Gastrocnemius medialis (tissue), 4 donors: ENCODE measurements at places on chromosomes 3 and 15. TPM values are rescaled to one million over a fixed set of nuclear protein-coding genes. Genes with fewer than 3 reads are reported as not detected.

DNA sequence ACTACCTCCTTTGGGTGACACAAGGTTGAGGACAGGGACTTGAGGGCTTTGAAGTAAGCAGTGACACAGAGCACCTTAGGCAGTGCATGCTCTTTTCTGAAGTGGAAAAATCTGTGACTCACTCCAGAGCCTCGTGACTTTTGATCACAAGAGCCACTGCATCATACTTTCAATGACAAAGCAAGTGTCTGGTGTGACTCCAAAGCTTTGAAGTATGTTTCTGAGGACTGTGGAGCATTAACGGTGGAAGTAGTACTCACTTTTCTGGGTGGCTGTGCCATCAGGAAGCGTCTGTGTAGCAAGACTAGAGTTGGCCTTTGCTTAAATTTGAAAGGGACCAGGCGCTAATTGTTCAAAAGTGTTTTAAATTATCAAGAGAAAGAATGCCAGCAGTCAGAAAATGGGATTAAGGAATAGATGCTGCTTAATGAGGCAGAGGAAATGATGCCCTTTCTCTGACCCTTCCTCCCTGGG, 210.7 kb upstream of the TRIM42 start:
- H3K27ac ChIP-seq = no peak overlapping the region
- H3K36me3 ChIP-seq = no peaks in the 10 kb centered on the region
- no peaks in the 10 kb centered on the region for H3K4me1 ChIP-seq
- no peaks in the 10 kb centered on the region for H3K27me3 ChIP-seq
- no peak overlapping the region for H3K4me3 ChIP-seq

DNA sequence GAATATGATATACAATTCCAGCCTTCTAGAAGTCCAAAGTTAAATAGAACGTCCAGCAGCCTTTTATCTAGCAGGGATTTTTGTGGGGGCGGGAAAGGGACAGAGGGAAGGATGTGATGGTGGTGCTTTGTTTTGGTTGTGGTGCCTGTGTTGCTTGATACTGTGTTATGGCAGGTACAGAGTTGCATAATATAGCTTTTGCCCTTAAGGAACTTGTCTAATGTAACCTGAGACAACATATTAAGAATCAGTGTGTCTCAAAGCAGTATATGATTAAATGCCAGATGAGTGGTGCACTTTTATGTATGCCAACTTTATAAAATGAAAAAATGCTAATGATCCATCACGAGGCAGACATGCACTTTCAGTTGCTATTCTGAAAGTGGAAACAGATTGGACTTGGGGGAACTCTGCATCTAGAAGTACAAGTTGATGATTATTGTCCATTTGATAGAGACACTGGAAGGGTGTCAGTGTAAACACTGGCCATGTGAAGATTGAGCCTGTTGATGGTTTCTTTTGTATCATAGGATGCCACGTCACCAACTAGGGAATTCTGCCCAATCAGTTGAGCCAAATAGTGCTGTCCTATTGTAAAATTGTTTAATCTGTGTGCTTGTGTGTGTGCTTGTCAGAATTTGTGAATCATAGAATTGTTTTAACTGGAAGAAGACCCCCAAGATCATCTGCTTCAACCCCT, 23.0 kb downstream of the NEO1 start:
- H3K4me3 ChIP-seq = no peak overlapping the region
- H3K27ac ChIP-seq = peak overlapping the region; percentile 32
- DNase-seq = no peak
- H3K36me3 ChIP-seq = no peaks in the 10 kb centered on the region

GRCh38 chr3:8657804-8658305, 13.3 kb upstream of the SSUH2 start:
- H3K4me3 ChIP-seq = no peak overlapping the region
- peak overlapping the region; percentile 66 for H3K27ac ChIP-seq
- H3K36me3 ChIP-seq = no peaks in the 10 kb centered on the region
- DNase-seq = no peak
- H3K27me3 ChIP-seq = no peaks in the 10 kb centered on the region
- peaks cover 21% of the 10 kb centered on the region for H3K4me1 ChIP-seq

DNA sequence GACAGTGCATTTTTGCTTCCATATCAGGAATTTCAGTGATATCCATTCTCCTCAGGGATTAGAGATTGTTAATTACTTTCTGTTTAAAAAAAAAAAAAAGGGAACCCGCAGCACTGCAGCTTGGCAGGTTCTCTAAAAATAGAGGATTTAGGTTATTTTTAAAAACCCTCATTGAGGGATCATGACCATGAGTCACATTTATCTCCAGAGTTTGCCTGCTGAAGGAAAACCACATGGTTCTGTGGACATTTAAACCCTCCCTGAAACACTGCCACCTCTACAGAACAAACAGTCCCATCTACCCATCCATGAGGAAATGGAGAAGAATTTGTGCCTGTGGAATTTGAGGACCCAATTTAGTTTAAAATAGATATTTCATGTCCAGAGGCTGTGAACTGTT, 66.2 kb upstream of the UBE2E1 start:
- H3K27ac ChIP-seq = peak overlapping the region; percentile 32
- H3K4me1 ChIP-seq = no peaks in the 10 kb centered on the region
- DNase-seq = peak; percentile 69
- no peaks in the 10 kb centered on the region for H3K27me3 ChIP-seq

DNA sequence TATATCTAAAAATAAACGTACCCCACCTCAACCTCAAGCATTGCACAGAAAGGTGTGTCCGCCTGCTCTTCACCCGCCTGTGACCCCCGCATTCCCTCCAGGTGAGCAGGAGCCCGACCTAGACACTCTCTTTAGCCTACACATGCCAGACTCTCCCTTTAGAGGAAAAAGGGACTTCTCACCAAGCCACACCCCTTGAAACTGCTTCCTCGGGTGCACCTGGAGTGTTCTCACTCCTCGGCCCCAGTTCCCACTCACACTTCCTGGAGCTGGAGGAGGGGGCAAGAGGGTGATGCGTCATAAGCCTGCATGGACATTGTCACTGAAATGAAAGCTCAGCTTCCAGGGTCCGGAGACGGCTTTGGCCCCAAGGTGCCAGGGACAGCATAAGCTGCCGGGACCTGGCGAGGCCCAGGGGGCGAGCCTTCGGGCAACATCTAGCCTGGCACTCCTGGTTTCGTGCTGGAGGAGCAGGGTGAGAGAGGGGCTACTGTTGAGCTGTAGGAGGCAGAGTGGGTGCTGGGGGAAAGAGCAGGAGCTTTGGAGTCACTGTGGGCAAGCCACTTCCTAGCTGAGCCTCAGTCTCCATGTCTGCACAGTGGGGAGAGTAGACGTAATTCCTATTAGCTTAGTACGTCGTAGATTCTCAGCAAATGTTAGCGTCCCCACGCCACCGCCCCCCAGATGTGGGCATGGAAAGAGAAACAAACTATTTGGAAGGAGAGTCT, 9.8 kb upstream of the MUC4 start:
- no peaks in the 10 kb centered on the region for H3K27me3 ChIP-seq
- H3K4me3 ChIP-seq = no peak overlapping the region
- no peaks in the 10 kb centered on the region for H3K4me1 ChIP-seq
- H3K36me3 ChIP-seq = no peaks in the 10 kb centered on the region

GRCh38 chr15:24899367-24899766, 55.4 kb upstream of the SNRPN start:
- no peak for DNase-seq
- no peaks in the 10 kb centered on the region for H3K4me1 ChIP-seq
- H3K36me3 ChIP-seq = no peaks in the 10 kb centered on the region
- no peaks in the 10 kb centered on the region for H3K27me3 ChIP-seq

DNA sequence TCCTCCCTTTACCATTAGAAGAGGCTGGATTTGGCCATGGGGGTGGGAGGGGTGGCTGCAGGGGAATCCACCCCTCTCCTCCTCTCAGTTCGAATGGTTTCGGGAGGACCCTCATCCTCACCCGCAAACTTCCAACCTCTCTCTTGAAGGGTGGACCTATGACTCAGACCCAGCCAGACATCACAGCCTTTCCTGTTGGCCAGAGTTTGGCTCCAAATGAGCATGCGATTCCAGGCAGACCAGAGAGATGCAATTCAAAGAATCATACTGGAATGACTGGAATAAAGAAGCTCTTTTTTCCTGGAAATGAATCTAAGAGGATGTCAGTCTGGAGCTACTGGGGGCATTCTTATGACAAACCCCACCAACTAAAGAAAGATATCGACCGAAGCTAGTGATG, 516.7 kb upstream of the MDFIC2 start:
- DNase-seq = no peak
- no peaks in the 10 kb centered on the region for H3K27me3 ChIP-seq
- no peak overlapping the region for H3K27ac ChIP-seq
- H3K36me3 ChIP-seq = no peaks in the 10 kb centered on the region

DNA sequence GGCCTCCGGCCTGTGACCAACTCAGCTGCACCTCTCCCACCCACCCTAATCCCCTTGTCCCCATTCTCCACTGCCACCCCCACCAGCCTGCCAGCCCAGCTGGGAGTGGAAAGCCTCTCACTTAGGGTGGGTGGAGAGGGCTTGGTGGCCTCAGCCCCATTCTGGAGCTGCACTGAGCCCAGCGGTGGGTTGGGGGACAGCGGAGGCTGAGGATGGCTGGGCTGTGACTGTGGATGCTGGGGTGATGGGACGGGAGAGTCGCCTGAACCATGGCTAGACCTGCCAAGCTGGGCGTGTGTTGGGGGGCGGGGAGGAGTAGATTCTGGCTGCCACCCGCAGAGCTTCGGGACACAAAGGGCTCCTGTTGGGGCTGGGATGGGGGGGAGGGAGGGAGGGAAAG, 1.8 kb downstream of the CLCN2 start:
- H3K4me1 ChIP-seq = peaks cover 23% of the 10 kb centered on the region
- H3K4me3 ChIP-seq = no peak overlapping the region
- no peak for DNase-seq
- no peaks in the 10 kb centered on the region for H3K27me3 ChIP-seq

GRCh38 chr15:34609102-34610057, 25.9 kb upstream of the GOLGA8B start:
- no peak overlapping the region for H3K27ac ChIP-seq
- H3K4me3 ChIP-seq = no peak overlapping the region
- no peaks in the 10 kb centered on the region for H3K4me1 ChIP-seq
- no peak for DNase-seq
- H3K36me3 ChIP-seq = no peaks in the 10 kb centered on the region
- H3K27me3 ChIP-seq = no peaks in the 10 kb centered on the region

- H3K4me1 ChIP-seq = peaks cover 33% of the 10 kb centered on the region
- H3K27me3 ChIP-seq = no peaks in the 10 kb centered on the region
- no peaks in the 10 kb centered on the region for H3K36me3 ChIP-seq
These were observed 46.4 kb upstream of the MBNL1 start for GRCh38 chr3:152222327-152222726.

DNA sequence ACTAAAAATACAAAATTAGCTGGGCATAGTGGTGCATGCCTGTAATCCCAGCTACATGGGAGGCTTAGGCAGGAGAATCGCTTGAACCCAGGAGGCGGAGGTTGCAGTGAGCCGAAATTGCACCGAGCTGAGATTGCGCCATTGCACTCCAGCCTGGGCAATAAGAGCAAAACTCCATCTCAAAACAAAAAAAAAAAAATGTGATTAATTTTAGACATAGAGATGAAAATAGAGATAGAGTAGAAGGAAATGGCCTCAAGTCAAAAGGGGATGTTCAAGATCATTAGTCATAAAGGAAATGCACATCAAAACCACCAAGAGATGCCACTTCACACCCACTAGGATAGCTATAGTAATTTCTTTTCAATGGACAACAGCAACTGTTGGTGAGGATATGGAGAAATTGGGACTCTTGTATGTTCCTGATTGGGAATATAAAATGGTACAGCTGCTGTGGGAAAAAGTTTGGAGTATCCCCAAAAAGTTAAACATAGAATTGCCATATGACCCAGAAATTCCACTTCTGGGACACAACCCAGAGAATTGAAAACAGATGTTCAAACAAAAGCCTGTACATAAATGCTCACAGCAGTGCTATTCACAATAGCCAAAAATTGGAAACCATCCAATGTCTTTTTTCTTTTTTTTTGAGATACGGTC, 55.4 kb downstream of the ABHD2 start:
- no peaks in the 10 kb centered on the region for H3K36me3 ChIP-seq
- H3K4me1 ChIP-seq = peaks cover 54% of the 10 kb centered on the region
- no peaks in the 10 kb centered on the region for H3K27me3 ChIP-seq
- no peak overlapping the region for H3K4me3 ChIP-seq

GRCh38 chr15:36584511-36584910, 5.1 kb downstream of the CDIN1 start:
- no peaks in the 10 kb centered on the region for H3K27me3 ChIP-seq
- H3K27ac ChIP-seq = no peak overlapping the region
- DNase-seq = no peak
- no peaks in the 10 kb centered on the region for H3K36me3 ChIP-seq
- no peak overlapping the region for H3K4me3 ChIP-seq

GRCh38 chr3:161153480-161153879, 48.3 kb upstream of the B3GALNT1 start:
- H3K36me3 ChIP-seq = no peaks in the 10 kb centered on the region
- no peak overlapping the region for H3K27ac ChIP-seq
- H3K27me3 ChIP-seq = no peaks in the 10 kb centered on the region
- H3K4me1 ChIP-seq = no peaks in the 10 kb centered on the region
- no peak for DNase-seq

- H3K27me3 ChIP-seq = no peaks in the 10 kb centered on the region
- H3K36me3 ChIP-seq = no peaks in the 10 kb centered on the region
- no peak overlapping the region for H3K27ac ChIP-seq
- H3K4me3 ChIP-seq = no peak overlapping the region
- DNase-seq = no peak
These were observed 118.1 kb downstream of the APBA2 start for GRCh38 chr15:29003840-29004233.

DNA sequence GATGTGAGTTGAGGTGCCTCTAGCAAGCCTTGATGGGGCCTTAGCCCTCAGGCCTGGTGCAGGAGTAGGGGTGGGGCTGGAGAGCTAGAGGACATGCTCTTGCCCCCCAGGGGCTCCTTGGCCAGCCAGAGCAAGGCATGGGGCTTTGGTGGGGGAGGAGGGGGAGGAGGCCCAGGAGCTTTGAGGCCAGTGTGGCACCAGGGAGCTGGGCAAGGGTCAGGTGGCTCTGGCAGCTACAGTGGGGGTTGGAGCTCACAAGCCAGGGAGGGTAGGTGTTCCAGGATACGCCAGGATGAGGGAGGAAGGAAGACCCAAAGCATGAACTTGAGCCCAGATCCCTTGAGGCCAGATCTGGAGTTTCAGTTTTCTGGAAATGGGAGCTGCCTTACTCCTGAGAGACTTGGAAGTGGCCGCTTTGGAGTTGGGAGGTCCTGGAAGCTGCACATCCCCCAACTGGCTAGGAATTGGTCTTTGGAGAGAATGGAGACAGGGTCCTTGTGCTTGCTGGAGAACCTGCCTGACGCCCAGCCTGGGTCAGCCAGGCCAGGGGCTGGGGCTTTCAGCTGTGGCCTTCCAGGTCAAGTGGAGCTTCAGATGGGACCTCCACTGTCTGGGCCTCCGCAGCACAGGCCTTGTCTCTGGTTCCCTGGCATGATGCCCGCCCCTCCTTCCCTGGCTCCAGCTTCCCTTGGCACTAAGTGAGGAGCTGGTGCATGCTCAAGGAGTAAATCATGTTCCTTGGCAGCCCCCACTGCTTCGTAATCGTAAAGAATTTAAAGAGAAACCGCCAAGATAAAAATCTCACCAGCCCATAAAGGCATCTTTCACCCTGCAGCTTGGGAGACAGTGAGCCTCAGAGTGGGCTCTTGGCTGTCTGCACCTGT, 8.7 kb downstream of the SEMA3F start:
- no peaks in the 10 kb centered on the region for H3K36me3 ChIP-seq
- H3K4me1 ChIP-seq = peaks cover 76% of the 10 kb centered on the region
- H3K27me3 ChIP-seq = no peaks in the 10 kb centered on the region

- H3K36me3 ChIP-seq = no peaks in the 10 kb centered on the region
- no peak overlapping the region for H3K27ac ChIP-seq
- no peak for DNase-seq
- H3K27me3 ChIP-seq = no peaks in the 10 kb centered on the region
These were observed 38.1 kb downstream of the SERPINI1 start for GRCh38 chr3:167773584-167773983.

The ADAMTS9 gene
- 13.4 TPM for total RNA-seq

The DAZL gene
- not detected for total RNA-seq

The ZNF654 gene
- 12.5 TPM for total RNA-seq

The SERPINI1 gene
- total RNA-seq = 2.2 TPM

The XYLB gene
- 0.40 TPM for total RNA-seq

The IVD gene
- 29.4 TPM for total RNA-seq

The STRA6 gene
- not detected for total RNA-seq
